ENCODE measurements at places on chromosomes 6 and 20.

DNA sequence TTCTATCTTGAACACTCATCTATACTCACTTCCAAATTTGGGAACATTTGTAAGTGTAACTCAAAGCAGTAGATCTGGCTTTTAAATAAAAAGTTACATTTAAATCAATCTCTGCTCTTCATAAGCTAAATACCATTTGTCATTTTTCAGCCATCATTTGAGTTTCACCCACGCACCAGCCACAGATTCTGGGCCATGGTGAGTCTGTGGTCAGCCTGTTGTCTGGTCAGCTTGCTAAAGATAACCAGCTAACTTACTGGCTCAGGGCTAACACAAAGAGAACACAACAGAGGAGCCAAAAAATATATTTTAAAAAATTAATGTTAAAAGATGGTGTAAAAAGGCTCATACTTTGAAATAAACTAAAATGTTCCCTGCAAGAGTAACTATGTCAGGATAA lies 181.3 kb downstream of the KIF6 start:
- H3K27me3 ChIP-seq: no peaks in the 10 kb centered on the region
- no peak for DNase-seq
- H3K4me1 ChIP-seq: peaks cover 2% of the 10 kb centered on the region
- no peaks in the 10 kb centered on the region for H3K36me3 ChIP-seq
- no peak overlapping the region for H3K4me3 ChIP-seq
- no peak overlapping the region for H3K27ac ChIP-seq

DNA sequence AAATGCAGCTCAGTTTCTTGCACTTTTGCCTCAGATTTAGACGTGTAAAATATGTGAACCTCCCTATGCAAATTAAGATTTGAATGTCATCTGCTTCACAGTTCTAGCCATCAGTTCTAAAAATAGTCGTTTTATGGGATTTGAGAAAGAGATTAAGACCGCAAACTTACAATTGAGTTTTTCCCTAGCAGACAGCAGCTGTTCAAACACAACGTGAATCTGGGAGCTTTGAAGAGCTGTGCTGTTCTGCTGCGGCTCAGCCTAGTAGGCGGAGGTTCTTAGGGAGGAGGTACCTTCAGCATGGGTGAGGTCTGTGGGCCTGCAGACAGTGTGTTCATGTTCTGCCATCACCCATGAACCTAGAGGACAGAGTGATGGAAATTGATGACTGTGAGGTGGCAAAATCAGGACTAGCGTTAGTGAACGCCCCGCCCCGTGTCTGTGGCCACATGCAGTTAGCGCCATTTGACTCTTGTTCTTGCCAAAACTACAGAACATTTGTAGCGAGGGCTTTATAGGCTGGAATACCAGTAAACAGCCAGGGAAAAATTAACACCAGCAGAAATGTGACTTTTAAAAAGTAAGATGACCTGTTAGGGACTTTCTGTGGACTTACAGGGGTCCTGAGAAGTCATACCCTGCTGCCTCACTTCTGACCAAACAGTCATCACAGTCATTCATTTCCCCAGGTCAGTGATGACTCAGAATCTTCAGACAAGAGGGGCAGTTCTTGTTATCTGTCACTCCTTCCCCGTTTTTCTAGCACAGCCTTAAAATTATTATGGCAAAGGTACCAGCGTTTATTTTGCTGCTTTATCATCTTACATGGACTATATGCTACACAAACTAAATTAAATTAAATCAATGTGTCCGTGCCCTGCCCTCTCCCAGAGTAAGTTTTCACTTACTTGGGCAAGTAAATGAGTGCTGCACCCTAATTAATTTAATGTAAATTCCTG lies 84.3 kb upstream of the TMEM181 start:
- DNase-seq: no peak
- H3K4me3 ChIP-seq: no peak overlapping the region

DNA sequence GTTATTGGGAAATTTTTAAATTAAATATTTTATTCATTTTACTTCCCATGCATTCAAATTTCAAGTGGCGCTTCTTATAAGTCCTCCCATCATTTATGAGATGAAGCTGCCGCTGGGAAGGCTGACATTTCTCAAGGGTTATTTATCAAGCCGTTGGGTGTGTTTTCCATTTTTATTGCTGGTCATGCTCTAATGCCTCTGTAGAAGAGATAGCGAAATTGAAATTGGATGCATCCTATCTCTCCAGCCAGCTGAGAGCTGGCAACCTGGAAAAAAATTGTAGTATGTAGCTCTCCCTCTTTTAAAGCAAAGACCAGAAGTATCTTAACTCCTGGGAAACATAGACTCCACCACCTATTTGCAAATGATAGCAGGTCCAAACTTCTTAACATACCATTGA lies 135.9 kb downstream of the C6orf118 start:
- no peak overlapping the region for H3K4me3 ChIP-seq
- H3K4me1 ChIP-seq: no peaks in the 10 kb centered on the region
- H3K27ac ChIP-seq: no peak overlapping the region
- no peaks in the 10 kb centered on the region for H3K36me3 ChIP-seq
- H3K27me3 ChIP-seq: no peaks in the 10 kb centered on the region

DNA sequence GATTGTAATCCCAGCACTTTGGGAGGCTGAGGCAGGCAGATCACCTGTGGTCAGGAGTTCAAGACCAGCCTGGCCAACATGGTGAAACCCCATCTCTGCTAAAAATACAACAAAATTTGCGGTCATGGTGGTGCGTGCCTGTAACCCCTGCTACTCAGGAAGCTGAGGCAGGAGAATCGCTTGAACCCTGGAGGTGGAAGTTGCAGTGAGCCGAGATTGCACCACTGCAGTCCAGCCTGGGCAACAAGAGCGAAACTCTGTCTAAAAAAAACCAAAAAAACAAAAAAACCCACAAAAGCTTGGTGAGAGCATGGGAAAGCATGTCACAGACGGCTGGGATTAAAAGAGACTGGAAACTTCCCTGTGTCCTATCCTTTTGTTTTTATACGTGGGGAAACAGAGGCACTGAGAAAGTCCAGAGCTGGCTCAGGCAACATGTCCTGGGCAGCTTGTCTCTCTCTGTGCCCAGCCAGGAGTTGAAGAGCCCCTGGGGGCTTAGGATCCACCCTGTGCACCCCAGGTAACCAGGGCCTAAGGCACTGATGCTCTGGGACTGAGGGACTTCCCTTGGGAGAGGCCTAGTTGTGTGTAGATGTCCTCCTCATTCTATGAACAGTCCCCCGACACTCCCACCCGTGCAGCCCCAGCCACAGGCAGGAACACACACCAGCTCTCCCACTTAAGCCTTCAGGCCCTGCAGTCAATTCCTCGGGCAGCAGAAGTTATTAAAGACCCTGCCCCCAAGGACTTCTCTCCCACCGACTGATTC lies 16.0 kb downstream of the CD40 start:
- DNase-seq: no peak
- H3K27me3 ChIP-seq: no peaks in the 10 kb centered on the region
- H3K27ac ChIP-seq: no peak overlapping the region
- no peak overlapping the region for H3K4me3 ChIP-seq
